ENCODE measurements at places on chromosomes 13 and 19.

DNA sequence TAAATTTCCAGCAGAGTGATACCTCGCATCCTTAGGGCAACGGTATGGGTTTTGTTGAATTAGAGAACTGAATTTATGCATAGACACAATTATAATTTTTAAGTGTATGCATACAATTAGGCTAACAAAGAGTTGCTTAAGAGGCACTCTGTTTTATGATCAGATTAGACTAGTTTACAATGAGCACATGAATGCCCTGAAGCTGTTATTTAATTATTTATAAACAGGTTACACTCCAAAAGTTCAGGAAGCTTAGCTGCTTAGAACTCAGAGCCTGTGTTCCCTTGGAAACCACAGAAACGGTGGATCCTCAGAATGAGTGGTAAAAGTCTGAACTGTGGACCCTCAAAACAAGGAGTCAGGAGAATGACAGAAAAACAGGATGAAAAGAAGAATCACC is 72.5 kb upstream of the FBXL3 start:
- no peak for DNase-seq

DNA sequence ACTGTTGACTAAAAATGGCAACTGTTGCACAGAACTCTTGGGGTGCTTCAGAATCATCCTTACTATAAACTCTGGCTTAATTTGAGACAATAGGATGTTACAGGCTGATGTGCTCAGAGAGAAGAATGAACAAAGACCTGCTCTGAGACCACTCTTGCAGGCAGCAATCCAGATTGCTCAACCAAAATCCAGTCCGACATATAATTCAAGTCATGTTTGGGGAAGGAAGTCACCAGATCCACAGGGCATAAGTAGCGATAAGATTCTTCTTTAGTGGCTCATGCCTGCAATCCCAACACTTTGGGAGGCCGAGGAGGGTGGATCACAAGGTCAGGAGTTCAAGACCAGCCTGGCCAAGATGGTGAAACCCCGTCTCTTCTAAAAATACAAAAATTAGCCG is 20.6 kb downstream of the MTMR6 start:
- DNase-seq, result no peak

DNA sequence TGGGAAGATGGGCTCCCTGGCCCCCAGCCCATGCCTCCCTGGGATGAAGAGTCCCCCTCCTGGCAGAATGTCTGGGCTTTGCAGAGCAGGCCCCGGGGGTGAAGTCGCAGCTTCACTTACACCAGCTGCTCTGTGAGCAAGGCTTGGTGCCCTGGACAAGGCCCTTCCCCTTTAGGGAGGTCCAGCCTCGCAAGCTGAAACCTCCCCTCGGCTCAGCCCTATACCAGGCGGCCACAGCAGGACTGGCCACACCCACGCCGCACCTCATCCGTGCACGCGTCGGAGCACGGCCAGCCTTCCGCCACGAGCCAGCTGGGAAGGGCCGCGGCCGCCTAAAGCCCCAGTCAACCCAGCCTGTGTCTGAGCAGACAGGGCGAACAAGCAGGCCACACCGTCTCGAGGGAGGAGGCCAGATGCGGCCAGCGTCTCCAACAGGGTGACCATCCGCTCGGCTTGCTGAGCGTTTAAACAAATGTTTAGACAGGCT is 83.2 kb upstream of the MCF2L start:
- DNase-seq, result peak; percentile 96

DNA sequence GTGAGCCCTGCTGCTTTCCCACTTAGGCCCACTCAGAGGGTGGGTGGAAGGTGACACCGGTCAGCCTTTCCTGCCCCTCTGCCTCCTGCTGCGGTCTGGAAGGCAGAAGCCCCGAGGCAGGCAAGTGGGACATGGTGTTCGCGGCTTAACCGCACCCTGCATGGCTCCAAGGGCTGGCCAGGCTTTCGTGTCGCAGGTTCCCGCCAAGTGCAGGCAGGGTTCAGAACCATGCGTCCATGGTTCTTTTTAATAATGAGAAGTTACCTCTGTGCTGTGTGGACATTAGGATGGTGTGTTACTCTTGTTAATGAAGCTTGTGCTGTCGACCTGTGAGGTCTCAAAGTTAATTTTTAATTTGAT is 986 bp downstream of the DGKH start:
- DNase-seq, result no peak

GRCh38 chr19:55355213-55355821 is 798 bp upstream of the COX6B2 start:
- DNase-seq, result no peak

DNA sequence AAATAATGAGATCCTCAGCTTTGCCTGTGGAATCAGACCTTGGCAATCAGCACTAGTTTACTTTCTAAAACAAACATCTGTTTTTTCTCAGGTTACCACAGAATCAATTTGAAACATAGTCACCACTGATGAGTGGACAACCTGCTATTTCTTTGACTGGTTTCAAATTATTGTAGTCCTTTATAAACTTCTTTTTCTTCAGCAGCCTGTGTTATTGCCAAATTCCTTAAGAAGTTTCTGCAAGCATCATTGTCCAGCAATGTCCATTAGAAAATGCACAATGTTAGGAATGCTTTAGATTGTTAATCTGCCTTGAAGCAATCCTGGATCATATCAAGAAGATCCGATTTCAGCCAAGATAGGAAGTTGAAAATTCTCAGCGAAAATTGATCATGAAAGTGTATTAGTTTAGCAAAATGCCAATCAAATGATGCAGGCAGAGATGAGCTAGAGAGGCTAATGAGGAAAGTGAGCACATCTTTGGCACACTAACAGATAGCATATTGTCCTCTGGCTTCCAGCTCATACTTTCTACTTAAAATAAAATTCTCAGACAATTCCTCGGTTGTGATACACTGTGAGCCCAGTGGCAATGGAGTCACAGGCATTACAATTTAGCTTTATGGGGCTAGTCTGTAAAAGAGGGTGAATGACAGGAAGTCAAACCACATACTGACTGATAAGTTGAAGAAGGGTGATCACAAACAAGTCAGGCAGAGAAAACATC is 270.6 kb downstream of the SLITRK6 start:
- no peak for DNase-seq

GRCh38 chr19:18863843-18864362 is 32.1 kb downstream of the CERS1 start:
- DNase-seq, result no peak

GRCh38 chr19:49133621-49134454 is 14.5 kb downstream of the PPFIA3 start:
- DNase-seq, result no peak

DNA sequence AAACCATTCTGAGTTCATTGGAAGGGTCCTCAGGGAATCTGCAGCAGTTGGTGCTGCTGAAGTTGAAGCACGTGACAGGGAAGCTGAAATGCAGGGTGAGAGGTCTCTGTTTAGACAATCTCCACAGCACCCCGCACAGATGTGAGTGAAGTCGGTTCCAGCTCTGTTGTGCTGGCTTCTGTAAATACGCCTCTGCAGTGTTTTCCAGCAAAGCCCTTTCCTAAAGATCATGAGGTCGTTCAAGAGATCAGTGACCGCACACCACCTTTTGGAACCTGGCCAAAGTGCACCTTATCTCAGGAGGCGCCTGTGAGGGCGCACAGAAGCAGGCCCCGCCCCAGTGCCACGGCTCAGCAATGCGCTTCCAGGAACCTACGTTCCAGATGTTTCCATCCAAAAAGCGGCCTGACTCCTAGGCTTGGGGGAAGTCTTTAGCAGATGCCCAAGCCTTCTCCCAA is 10.8 kb downstream of the CUL4A start:
- DNase-seq, result peak; percentile 41

GRCh38 chr19:23313196-23313595 is 63.0 kb upstream of the ZNF724 start:
- no peak for DNase-seq

DNA sequence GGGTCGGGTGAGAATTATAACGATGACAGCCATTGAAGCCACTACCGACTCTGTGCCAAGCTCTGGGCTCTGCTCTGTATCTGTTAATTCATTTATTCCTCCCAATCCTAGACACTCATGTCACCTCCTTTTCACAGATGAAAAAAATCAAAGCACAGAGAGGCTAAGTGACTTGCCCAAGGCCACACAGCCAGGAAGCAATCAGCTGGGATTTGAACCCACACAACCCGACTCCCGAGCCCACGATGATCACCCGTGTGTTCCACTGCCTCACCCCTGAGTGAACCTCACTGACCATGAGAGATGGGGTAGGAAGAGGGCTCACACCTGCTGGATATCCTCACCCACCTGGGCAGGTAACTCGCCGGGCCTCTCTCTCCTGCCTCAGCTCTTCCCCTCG is 40.1 kb downstream of the ZNF473 start:
- DNase-seq, result no peak

DNA sequence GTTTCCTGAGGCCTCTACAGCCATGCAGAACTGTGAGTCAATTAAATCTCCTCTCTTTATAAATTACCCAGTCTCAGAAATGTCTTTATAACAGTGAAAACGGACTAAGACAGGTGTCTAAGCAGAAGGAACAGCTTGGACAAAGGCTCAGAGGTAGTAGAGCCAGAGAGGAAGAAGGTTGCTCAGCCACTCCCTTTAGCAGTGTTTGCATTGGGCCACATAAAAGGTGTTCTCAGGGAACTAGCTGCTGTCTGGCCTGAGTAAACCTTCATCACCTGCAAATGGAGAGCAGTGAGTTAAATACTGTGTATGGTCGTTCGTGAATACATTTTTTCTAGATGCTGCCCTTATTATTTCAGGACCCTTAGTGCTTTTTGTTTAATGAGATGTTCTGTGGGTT is 383.4 kb downstream of the EFNB2 start:
- DNase-seq, result no peak

DNA sequence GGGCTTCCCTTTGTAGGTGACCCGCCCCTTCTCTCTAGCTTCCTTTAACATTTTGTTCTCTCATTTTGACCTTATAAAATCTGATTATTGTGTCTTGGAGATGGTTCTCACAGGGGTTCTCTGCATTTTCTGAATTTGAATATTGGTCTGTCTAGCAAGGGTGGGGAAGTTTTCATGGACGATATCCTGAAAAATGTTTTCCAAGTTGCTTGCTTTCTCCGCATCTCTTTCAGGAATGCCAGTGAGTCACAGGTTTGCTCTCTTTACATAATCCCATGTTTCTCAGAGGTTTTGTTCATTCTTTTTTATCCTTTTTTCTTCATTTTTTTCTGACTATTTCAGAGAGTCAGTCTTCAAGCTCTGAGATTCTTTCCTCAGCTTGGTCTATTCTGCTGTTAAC is 53.6 kb downstream of the POSTN start:
- DNase-seq, result no peak

GRCh38 chr13:102097708-102098107 is 304.1 kb downstream of the FGF14 start:
- no peak for DNase-seq

DNA sequence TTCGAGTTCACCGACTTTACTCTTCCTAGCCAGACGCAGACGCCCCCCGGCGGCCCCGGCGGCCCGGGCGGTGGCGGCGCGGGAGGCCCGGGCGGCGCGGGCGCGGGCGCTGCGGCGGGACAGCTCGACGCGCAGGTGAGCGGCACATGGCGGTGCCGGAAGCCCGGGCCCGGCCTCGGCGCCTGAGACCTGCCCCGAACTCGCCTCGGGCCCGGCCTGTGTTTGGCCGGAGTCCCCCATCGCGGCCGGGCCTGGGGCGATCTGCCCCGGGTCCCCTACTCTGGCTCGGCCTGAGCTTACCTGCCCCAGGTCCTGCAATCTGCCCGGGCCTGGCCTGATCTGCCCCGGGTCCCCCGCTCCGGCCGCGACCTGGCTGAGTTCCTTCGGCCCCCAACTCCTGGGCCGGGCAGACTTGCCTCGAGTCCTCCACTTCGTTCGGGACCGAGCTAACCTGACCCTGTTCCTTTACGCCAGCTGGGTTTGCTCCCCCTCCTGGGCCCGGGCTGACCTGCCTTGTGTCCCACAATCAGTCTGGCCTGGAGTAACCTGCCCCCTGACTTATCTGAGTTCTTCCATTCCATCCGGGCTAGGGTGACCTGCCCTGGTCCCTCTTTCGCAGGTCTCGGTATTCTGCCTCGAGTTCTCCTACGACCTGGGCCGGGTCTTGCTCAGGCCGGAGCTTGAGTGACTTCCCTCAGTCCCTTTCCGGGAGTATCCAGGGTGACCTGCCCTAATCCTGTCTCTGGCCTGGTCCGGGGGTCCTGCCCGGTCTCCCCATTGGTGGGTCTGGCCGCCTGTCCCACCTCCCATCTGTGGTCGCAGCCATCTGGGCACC is 764 bp downstream of the UPF1 start:
- DNase-seq, result no peak

- DNase-seq, result no peak
Measured at GRCh38 chr13:110610955-110611595, 4.3 kb upstream of the NAXD start.

GRCh38 chr19:18108897-18109296 is 11.3 kb downstream of the MAST3 start:
- DNase-seq, result no peak

- DNase-seq, result no peak
Measured at GRCh38 chr19:15902254-15902653, 4.4 kb upstream of the CYP4F2 start.

DNA sequence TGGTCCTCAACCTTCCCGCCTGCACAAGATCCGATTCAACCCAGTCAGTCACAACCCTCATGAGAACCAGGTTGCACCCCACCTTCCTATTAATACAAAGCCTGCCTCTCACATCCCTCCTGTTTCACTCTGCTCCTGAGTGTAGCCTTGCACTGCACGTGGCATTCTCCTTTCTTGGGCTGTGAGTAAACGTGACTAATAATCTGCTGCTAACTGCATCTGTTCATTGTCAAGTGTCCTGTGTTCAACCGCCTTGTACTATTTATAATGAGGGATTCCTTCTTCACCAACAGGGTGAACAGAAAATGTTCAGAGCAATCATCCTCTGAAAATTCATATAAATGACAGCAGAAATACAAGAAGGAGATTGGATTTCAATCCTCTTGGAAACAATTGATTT is 1608.2 kb downstream of the SLITRK5 start:
- DNase-seq, result peak; percentile 41

GRCh38 chr19:4295972-4296771 is 6.0 kb downstream of the TMIGD2 start:
- peak; percentile 89 for DNase-seq

GRCh38 chr19:5473646-5474045 is 18.4 kb downstream of the ZNRF4 start:
- DNase-seq, result no peak

DNA sequence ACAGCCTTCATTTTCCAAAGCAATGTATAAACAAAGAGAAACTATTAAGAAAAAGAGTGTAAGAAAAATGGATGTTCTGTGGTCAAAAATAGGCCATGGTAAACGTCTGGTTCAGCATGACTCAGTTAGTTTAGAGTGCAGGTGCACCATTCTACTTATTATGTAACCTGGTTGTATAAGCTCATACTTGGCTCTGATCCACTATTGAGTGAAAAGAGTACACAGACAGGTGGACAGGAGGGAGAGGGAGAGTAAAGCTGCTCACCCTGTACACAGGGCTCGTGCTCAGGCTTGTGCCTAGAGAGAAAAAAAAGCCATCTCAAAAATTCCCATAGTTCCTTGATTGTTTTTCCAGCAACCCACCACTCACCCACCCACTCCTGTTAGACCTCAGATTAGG is 85.8 kb upstream of the ZNF91 start:
- DNase-seq, result no peak

Data from BE2C (cell line).